ENCODE measurements at places on chromosomes 7 and 10. TPM values are rescaled to one million over a fixed set of nuclear protein-coding genes. Genes with fewer than 3 reads are reported as not detected.

Gene DPCD
- total RNA-seq: 33.9 TPM

Gene C10orf53
- not detected for total RNA-seq

Gene CUTC
- 15.1 TPM for total RNA-seq

Gene HOXA2
- 0.12 TPM for total RNA-seq

Gene CPVL
- total RNA-seq: 1.3 TPM

Gene AEBP1
- total RNA-seq: 309 TPM

Gene MBL2
- total RNA-seq: not detected

Gene SAP25
- not detected for total RNA-seq

Gene PAPOLB
- 0.16 TPM for total RNA-seq

Gene AKR1C2
- 36.7 TPM for total RNA-seq

Gene CRYGN
- 0.16 TPM for total RNA-seq

Gene DNAJC30
- total RNA-seq: 4.2 TPM

Gene SPDYE8
- not detected for total RNA-seq

Gene SPDYE6
- total RNA-seq: not detected

Gene OR2AE1
- not detected for total RNA-seq

Gene SUN3
- total RNA-seq: not detected

Gene PTF1A
- total RNA-seq: not detected

Gene AMZ1
- total RNA-seq: 6.7 TPM

Gene CPA4
- 6.8 TPM for total RNA-seq

Gene NEUROG3
- total RNA-seq: not detected

Gene FEZF1
- not detected for total RNA-seq

Gene PKD2L1
- total RNA-seq: not detected

Gene PON1
- total RNA-seq: not detected

Gene ZNF488
- total RNA-seq: under 0.01 TPM

Gene TWIST1
- 322 TPM for total RNA-seq

Gene CALHM3
- not detected for total RNA-seq

Gene LAMTOR4
- 54.8 TPM for total RNA-seq

Gene STEAP1B
- total RNA-seq: 11.4 TPM

Gene IDI2
- not detected for total RNA-seq

Gene GIMAP7
- total RNA-seq: not detected

Gene JAZF1
- 21.3 TPM for total RNA-seq

Gene FGFR2
- total RNA-seq: 23.0 TPM
